ENCODE measurements at places on chromosomes 16 and 17.

GRCh38 chr17:14144508-14144907 is 75.2 kb downstream of the COX10 start:
- DNase-seq: no peak

- no peak for DNase-seq
Measured at GRCh38 chr17:80513201-80513600, 31.4 kb upstream of the RPTOR start.

DNA sequence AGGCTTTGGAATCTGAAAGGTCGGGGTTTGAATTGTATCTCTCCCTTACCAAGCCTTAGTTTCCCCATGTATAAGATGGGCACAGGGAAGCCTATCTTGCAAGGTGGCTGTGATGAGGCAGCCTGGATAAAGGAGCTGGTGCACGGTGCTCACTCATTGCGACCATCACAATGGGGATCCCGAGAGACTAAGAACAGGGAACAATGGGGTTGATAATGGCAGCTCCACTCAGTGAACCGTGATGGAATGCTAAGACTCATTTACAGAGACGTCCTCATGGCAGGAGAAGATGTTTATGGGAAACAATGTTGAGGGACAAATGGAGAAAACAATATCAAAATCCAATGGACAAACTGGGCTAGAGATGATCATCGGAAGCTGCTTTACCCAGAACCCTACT is 81.8 kb downstream of the SPACA3 start:
- DNase-seq: no peak

- DNase-seq: peak; percentile 67
Measured at GRCh38 chr17:19447085-19447583, 36.1 kb downstream of the RNF112 start.

- no peak for DNase-seq
Measured at GRCh38 chr17:41018541-41018940, 8.5 kb downstream of the KRTAP1-5 start.

DNA sequence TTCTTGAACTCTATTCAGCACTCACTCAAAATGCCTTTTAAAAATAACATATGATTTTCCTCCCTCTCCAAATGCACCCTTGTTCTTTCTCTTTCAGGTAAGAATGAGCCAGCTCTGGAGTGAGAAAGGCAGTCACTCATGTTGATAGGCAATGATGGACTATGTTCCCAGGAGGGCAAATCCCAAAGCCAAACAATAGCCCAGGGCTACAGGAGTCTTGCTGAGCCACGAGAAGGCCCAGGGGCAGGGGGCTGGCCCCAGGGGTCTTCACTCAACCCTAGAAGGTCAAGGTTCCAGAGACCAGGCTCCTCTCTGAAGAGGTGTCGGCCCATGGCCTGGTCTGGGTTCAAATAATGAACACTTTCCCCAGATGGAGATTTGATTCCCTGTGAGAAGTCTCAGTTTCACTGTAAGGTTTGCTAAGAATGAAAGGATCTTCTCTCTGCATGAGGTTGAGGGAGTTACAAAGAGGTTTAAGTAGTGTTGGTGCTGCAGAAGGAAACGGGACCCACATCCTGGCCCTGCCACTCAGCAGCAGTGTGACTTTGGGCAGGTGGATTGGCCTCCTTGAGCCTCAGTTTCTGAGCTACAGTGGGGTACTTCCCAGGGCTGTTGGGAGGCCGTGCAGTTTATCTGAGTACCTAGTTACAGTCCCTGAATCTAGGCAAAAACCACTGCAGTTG is 49.0 kb downstream of the RTN4RL1 start:
- DNase-seq: no peak

DNA sequence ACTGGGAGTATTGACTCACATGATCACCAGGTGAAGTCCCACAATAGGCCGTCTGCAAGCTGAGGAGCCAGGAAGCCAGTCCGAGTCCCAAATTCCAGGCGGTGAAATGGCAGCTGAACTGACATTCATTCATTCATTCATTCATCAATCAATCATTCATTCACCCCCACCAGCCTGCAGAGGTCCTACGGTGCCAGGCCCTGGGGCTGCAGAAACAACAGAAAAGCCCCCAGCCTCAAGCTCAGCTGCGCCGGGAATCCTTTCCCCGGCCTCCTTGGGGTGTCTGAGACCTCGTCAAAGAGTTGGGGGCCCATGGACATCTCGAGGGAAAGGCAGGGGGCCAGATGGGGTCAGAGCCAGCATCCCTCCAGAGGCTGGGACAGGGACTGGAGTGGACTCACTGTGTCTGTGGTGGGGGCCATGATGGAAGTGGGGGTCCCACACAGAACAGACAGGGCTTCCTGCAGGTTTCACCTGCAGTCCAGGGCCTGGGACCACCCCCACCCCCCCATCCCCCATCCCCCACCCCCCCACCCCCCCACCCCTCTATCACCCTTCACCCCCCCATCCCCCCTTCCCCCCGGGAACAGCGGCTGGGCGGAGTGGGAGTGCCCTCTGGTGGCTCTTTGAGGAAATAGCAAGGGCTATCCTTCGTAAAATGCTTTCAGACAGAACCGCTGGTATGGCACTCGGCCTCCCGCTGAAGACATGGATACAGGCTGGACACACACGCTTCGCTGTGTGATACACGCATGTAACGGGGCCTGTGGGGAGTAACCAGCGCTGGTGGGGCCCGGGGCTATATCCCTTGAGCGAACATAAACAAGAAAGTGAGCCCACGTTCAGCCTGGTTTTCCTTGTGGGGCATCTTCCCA is 8.5 kb upstream of the ZC3H18 start:
- DNase-seq: peak; percentile 48

DNA sequence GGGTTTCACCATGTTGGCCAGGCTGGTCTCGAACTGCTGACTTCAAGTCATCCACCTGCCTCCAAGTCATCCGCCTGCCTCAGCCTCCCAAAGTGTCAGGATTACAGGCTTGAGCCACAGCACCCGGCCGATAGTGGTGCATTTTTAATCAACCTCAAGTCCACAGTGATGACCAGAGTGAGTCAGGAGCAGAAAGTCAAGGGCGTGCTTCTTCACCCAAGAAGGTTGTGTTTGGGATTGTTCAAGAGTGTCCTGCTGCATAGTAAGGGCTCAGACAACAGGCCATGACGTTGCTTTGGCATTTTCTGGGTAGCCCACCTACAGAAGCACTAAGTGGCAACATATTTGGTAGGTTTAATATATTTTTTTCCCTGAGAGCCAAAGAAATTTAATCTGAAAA is 108.3 kb upstream of the FAM20A start:
- DNase-seq: peak; percentile 15

GRCh38 chr16:87921236-87921773 is 15.0 kb downstream of the CA5A start:
- no peak for DNase-seq

- no peak for DNase-seq
Measured at GRCh38 chr17:65559804-65560627, 1.4 kb downstream of the AXIN2 start.

DNA sequence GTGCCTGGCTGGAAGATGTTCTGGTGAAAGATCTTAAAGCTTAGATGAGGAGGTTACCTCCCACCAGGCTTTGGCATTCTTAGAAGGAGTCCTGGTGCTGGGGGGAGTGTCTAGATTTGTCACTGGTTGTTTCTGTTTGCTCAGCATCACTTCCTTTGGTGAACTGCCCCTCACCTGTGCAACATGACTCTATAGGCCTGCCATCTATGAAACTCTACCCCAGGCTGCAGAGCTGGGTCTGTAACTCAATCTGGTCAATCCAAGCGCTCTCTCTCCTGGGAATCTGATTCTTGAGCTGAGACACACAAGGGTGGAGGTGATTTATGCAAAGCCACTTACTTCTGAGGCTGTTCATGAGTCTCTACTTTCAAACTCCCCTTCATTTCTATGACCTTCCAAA is 399.4 kb downstream of the NPIPA7 start:
- no peak for DNase-seq

DNA sequence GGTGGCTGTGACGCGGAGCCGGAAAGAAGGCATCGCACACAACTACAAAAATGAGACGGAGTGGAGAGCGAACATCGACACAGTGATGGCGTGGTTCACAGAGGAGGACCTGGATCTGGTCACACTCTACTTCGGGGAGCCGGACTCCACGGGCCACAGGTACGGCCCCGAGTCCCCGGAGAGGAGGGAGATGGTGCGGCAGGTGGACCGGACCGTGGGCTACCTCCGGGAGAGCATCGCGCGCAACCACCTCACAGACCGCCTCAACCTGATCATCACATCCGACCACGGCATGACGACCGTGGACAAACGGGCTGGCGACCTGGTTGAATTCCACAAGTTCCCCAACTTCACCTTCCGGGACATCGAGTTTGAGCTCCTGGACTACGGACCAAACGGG is 4.4 kb downstream of the ENPP7 start:
- no peak for DNase-seq

DNA sequence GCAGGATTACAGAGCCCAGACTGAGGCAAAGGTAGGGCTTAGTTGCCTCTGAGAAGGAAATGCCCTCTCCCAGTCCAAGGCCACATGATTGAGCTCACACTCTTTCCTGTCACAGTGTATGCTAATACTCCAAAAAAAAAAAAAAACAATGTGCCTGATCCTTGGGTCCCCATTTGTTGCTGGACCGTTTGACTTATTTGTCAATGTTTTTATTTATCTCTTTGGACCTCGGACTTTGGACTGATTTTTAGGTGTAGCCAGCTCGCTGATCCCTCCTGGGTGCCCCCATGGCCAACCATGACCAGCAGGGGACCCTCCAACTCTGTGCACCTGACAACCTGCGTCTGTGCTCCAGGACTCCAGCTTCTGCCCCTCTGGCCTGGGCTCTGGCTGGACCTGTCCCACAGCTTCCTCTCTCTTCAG is 622 bp upstream of the CCL16 start:
- no peak for DNase-seq

- DNase-seq: no peak
Measured at GRCh38 chr16:83843657-83844056, 35.9 kb downstream of the HSBP1 start.

- DNase-seq: peak; percentile 62
Measured at GRCh38 chr16:53745753-53746266, 41.9 kb downstream of the FTO start.

- DNase-seq: no peak
Measured at GRCh38 chr17:76398523-76399174, 14.2 kb downstream of the SPHK1 start.

GRCh38 chr16:25093208-25094061 is 18.1 kb upstream of the LCMT1 start:
- no peak for DNase-seq

- peak; percentile 43 for DNase-seq
Measured at GRCh38 chr16:69187446-69188235, 677 bp downstream of the SNTB2 start.

GRCh38 chr16:67265834-67266233 is 13.5 kb upstream of the PLEKHG4 start:
- no peak for DNase-seq

DNA sequence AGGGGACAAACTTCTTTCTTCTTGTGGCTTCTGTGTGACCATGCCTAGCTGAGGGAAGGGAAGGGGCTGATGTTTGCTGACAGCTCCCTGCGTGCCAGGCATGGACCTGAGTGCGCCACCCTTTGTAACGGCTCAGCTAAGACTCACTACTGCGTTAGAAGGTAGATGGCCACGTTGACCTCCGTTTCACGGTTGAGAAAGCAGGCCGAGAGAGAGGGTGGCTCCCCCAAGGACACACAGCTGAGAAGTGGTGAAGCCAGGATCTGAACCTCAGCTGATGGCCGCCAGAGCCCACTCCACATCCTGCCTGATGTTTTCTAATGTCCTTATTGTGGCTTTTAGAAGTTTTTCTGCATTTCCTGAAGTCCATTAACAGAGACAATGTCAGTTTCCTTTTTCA is 45.1 kb downstream of the RGS9 start:
- DNase-seq: no peak

- DNase-seq: no peak
Measured at GRCh38 chr16:19112099-19112407, 1.7 kb upstream of the ITPRIPL2 start.

Data from AG10803 (cell line).